ENCODE measurements at places on chromosomes 7 and 10.
A peak's percentile ranks its signal among the peaks of the same experiment; 100 is the strongest.

DNA sequence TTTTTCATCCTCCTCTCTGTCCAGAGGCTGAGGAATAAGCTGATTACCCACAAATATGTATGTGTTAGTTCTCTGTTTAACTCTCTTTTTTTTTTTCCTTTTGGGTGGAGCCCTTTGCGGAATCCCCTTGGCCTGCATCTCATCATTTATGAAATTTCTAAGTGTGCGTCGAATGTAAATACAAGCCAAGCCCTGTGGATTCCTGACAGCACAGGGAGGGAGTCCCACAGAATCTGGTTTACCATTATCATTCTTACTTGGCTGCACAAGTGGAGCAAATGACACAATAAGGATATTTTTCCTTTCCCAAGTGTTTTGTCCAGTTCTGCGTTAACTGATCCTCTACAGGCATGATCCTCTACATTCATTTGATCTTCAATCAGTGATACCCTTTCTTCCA is 11.4 kb downstream of the STK31 start:
- DNase-seq, result no peak

GRCh38 chr7:151857412-151857811 is 19.5 kb downstream of the PRKAG2 start:
- no peak for DNase-seq

DNA sequence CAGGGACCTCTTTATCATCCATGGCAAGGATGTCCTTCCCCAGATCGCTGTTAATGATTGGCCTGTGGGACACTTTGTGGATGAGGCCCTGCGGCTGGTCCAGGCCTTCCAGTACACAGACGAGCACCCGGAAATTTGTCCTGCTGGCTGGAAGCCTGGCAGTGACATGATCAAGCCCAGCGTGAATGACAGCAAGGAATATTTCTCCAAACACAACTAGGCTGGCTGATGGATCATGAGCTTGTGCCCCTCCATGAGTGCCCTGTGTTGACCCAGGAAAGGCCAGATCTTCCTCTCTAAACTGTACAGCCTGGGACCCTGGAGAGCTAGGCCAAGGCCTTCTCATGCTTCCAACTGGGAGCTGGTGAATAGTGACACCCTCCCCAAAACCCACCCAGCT is 124.1 kb downstream of the CUL2 start:
- no peak for DNase-seq

DNA sequence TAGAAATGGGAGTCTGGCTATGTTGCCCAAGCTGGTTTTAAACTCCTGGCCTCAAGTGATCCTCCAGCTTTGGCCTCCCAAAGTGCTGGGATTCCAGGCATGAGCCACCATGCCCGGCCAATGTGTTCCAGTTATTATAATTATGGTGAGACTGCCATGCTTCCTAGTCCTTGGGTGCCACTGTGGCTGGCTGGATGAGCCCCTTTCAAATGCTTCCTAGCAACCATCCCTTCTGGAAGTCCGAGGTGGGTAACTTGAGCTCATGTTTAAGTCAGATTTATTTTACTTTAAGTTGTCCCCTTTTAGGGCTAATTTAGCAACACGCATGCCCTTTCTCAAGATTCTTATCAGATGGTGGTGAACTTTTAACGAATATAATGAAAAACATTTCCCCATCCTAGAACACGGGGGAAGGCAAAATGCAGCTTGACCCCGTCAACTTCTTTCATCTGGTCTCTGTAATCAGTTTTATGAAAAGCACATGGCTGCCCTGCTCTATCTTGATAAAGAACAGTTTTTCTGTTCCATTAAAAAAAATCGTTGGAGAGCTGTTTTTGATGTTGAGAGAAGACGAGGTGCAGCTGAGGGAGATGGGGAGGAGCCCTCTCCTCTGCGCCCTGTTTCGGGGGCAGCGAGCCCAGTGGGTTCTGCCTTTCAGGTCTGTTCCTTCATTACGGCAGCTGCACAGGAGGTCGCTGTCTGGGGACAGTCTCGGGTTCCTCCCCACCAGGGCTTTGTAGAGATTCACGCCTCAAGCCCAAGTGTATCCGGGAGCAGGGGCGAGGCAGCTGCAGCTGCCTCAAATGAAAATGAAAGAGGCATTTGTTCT is 61.0 kb upstream of the MKI67 start:
- peak; percentile 28 for DNase-seq

DNA sequence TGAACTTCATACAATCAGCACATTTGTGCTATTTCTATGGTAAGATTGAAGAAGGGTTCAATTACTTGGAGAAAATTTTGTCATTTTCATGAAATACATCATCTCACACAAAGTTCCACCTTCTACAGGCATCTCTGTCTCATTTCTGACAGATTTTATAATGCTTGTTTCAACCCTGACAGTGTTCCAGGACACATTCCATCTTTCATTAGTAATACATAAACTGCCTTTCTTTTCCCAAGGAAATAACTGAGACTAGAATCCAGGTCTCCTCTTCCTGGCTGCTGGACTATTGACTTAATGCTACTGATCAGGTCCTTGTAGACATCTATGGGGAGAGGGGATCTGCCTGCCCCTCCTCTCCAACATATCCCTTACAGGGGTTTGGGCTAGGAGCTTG is 70.1 kb upstream of the PLPP4 start:
- DNase-seq, result no peak

GRCh38 chr10:72259491-72260238 is 14.1 kb upstream of the DDIT4 start:
- DNase-seq, result peak; percentile 29

GRCh38 chr7:73746378-73746777 is 7.8 kb upstream of the ABHD11 start:
- no peak for DNase-seq
